ENCODE measurements at places on chromosomes 4 and X.

GRCh38 chrX:119062750-119063374 is 9.9 kb upstream of the CT47C1 start:
- no peak for DNase-seq

GRCh38 chr4:155722816-155723499 is 35.9 kb upstream of the GUCY1B1 start:
- no peak for DNase-seq

GRCh38 chrX:154516656-154517100 is 646 bp upstream of the FAM3A start:
- no peak for DNase-seq

DNA sequence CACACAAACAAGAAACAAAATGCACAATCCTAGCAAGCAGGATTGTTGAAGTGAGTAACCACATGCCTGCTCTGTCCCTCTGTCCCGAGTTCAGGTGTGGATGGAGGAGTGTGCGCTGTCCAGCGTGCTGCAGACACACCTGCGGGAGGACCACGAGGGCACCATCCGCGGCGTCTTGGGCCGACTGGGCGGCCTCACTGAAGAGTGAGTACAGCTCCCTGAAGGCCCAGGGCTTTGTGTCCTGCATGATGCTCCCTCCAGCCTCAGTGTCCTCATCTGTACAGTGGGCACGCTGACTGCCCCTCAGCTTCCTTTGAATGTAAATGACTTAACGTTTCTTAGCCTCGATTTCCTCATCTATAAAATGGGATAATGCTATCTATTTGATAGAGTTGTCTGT is 82.5 kb downstream of the EVC start:
- no peak for DNase-seq

DNA sequence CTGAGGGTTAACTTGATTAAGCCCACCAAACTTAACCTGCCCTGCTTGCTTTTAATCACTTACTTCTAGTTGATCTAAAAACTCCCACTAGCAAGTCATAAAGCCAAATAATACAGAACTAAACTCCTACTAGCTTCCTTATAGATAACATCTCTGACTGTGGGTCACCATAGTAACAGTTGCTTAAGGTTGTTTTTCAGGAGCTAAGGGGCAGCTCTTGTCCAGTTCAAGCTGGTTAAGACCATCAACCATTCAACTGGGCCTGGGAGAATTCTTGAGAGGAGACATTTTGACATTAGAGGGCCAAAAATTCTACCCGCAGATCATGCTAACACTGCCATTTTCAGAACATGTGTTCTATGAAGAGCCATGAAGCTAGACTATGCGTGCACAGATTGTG is 67.0 kb downstream of the UCHL1 start:
- DNase-seq: no peak

- DNase-seq: no peak
Observed at GRCh38 chrX:11557120-11557519, 108.6 kb downstream of the ARHGAP6 start.

DNA sequence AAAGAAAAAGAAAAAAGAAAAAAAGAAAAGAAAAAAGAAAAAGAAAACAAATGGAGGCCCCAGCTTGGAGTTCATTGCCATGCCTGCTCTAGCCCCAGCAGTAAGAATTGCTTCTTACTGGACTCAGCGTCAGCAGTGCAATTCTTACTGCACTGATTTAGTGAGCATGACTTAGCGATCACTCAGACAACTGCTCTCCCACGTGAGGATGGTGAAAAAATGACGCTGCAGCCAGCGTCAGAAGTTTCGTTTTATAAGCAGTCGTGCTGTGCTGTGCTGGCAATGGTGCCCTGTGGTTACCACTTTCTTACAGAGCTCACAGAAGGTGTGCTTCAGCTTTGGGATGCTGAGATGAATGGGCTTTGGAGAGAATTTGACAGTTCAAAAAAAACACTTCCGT is 68.3 kb upstream of the DDX3X start:
- peak; percentile 40 for DNase-seq

DNA sequence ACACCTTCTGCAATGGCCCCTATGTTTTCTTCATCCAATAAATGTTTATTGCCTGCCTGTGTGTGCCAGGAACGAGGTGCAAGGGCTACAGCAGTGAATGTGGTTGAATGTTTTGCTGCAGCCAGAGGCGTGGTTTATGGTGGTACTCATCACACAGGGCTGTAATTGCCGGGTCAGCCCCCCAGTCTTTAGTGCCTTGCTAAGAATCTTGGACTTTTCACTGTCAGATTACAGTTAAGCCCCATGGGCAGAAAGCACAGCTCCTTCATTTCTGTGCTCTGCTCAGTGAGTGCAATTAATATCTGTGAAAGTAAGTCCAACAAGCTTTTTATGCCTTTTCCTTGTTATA is 67.8 kb downstream of the TAPT1 start:
- peak; percentile 71 for DNase-seq

GRCh38 chr4:7073526-7074390 is 5.9 kb upstream of the GRPEL1 start:
- DNase-seq: no peak

GRCh38 chr4:156560701-156561100 is 410.9 kb downstream of the PDGFC start:
- DNase-seq: no peak

GRCh38 chr4:125762537-125762936 is 447.8 kb downstream of the FAT4 start:
- no peak for DNase-seq

DNA sequence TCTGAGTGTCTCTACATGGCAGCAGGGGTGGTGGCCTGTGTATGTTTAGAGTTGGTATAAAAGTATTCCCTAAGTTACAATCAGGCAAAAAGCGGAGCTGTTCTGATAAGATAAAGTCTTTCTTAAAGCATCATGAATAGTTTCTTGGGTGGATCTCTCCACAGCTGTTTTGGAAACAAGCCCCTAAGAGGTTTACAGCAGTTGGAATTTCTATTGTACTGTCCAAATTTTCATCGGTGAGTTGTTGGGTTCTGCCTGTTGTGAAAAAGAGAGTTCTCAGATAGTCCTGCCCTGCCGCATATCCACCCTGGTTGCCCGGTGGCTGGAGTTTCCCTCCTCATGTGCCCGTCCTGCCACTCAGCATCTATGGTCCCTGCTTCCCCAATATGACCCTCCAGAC is 50.1 kb downstream of the C4orf51 start:
- no peak for DNase-seq

DNA sequence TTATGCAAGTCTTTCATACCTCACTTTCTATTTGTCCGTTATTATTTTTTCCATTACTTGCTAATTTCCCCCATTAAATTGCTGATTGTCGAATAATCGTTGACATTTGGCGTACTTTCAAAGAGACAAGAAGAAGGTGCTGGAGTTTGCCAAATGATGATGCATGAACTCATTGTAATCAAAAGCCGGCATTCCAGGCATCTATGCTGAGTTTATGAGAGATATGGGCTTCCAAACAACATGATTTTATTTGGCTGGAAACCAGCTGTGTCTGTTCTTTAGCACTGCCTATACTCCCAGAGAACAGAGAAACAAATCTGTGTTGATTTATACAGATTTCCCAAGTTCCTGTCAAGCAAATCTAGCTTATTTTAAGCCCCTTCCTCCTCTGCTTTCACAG is 80.8 kb upstream of the RPS6KA3 start:
- no peak for DNase-seq

DNA sequence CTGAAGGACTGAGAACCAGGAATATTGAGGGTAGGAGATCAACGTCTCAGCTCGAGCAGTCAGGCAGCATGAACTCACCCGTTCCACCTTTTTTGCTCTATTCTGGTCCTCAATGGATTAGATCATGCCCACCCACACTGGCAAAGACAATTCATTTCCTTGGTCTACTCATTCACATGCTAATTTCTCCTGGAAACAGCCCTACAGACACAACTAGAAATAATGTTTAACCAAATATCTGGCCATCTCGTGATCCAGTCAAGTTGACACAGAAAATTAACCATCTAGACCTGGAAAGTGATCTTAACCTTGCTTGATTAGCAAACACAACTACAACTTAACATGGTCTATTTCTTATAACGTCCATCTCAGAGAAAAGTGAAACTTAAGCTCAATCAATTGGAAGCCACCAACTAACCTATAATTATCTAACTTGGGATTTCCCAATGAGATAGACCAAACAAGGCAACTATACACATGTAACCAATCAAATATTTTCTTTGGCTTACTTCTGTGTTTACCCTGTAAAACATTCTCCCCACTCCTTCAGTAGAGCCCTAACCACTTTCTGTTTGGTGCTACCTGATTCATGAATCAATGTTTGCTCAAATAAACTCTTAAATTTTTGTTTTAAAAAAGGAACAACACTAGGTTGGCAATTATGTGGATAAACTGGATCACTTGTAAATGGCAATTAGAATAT is 69.7 kb upstream of the MAMLD1 start:
- DNase-seq: no peak

- no peak for DNase-seq
Observed at GRCh38 chr4:137427411-137427810, 104.9 kb downstream of the PCDH18 start.

GRCh38 chr4:180086480-180087190 is 2156.6 kb upstream of the TENM3 start:
- DNase-seq: no peak

GRCh38 chr4:78720994-78721677 is 55.0 kb upstream of the BMP2K start:
- peak; percentile 33 for DNase-seq

- DNase-seq: peak; percentile 64
Observed at GRCh38 chr4:16083241-16084191, at the start of gene PROM1. Gene PROM1, minus strand, starts transcription at chr4:16084023. Its CDS starts 8,117 bp downstream, at chr4:16075906.

DNA sequence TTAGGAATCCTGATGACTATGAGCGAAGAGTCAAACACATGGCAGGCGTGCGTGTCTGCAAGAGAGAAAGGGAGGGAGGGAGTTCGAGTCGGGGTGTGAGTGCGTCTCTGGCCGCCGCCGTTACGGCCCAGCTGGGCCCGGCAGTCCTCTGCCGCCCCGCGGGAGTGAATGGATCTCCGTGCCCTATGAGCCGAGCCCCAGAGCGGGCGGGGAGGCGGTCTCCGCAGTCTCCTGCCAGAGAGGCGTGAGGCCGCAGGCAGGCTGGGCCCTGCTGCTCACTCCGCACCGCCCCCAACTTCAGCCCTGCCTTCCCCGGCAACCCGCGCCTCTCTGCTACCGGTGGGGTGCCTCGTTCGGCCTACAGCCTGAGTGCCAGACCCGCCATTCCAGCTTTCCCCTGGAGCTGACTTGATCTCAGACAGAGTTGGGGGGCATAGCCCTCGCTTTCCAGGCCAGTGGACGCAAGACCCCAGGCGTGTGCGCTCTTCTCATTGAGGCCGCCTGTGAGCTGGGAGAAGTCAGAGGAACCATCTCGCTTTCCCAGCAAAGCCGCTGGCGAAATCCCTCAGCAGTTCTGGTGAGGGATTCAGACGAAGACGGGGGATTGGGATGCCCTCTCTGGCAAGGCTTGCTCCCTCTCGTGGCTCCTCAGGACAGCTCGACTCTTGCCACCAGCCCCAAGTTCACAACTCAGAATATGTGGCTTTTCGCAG is 1.4 kb downstream of the SLC16A2 start:
- DNase-seq: peak; percentile 38

DNA sequence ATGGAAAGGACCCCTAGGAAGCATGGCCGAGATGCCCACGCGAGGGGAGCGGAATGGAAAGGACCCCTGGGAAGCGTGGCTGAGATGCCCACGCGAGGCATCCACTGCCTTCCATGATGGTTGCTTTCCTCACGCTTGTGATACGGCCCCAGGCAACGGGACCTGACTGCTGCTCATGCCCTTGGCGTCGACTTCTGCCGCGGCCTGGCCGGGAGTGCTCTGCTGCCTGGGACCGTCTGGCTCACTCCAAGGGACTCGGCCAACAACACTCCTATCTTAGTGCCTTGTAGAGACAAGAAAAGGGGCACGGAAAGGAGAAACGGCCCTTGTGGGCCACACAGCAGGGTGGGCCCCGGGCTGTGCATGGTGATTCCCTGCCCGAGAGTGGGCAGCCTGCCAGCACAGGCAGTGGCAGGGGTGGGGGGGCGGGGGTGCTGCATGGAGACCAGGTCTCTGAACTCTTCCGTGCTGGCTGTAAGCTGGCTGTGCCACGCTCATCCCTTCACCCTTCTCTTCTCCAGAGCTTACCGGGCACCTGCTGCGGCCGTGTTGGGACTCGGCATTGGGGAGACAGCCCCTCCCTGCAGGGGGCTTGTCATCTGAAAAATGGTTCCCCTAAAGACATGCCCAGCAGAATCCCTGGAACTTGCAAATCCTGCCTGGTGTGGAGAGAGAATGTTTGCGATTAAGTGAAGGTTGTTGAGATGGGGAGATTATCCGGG is 38.6 kb upstream of the HMX1 start:
- peak; percentile 2 for DNase-seq

DNA sequence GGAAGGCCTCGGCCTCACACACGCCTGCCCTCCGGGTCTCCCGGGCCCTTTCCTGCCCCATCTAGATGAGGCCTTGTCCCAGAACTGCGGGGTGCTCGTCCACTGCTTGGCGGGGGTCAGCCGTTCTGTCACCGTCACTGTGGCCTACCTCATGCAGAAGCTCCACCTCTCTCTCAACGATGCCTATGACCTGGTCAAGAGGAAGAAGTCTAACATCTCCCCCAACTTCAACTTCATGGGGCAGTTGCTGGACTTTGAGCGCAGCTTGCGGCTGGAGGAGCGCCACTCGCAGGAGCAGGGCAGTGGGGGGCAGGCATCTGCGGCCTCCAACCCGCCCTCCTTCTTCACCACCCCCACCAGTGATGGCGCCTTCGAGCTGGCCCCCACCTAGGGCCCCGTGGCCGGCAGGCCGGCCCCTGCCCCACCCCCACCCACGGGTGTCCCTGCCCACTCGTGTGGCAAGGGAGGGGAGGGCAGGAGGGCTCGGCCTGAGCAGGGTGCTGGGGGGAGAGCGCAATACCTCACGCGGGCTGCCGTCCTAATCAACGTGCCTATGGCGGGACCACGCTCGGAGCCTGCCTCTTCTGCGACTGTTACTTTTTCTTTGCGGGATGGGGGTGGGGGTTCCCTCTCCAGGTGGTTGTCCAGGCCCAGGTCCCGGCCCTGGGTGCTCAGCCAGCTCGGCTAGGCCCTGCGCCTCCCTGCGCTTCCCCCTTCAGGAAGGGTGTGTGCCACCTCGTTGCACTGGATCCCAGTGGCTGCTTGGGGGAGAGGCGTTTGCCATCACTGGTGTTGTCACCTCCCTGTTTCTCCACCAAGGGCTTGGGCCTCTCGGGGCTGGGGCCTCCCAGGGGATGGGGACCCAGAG is 3.1 kb downstream of the DUSP9 start:
- no peak for DNase-seq

DNA sequence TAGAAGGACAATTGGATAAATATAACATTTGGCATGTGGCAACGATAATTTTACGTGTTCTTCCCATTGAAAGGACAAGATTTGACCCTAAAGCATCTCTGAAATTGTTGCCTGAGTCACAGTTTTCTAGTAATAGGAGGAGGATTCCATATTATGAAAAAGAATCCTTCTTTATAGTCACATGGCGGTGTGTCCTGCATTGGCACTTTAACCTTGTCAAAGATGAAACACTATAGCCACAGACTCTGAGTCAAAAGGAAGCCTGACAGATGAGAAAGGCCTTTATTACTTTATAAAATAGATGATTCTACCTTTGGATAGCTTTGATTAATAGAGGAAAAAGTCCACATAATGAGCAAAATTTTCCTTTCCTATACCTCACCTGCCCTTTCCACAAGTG is 11.5 kb downstream of the LNX1 start:
- no peak for DNase-seq

- no peak for DNase-seq
Observed at GRCh38 chr4:14631806-14632440, 370.4 kb upstream of the CPEB2 start.

GRCh38 chr4:183146478-183146877 is 47.4 kb downstream of the WWC2 start:
- no peak for DNase-seq

GRCh38 chr4:76177709-76178108 is 29.5 kb upstream of the NUP54 start:
- no peak for DNase-seq

- DNase-seq: no peak
Observed at GRCh38 chrX:139559383-139560042, 29.0 kb downstream of the F9 start.

Data from left colon (tissue), 2 donors.